Renal cortical epithelial cell (primary cell): ENCODE measurements at places on chromosomes 12 and 14. TPM values are rescaled to one million over a fixed set of nuclear protein-coding genes. Genes with fewer than 3 reads are reported as not detected.

GRCh38 chr12:13839365-13840336, 141.8 kb downstream of the GRIN2B start:
- DNase-seq = peak; percentile 44

The OR4E2 gene
- not detected in 2 replicates for total RNA-seq

DNA sequence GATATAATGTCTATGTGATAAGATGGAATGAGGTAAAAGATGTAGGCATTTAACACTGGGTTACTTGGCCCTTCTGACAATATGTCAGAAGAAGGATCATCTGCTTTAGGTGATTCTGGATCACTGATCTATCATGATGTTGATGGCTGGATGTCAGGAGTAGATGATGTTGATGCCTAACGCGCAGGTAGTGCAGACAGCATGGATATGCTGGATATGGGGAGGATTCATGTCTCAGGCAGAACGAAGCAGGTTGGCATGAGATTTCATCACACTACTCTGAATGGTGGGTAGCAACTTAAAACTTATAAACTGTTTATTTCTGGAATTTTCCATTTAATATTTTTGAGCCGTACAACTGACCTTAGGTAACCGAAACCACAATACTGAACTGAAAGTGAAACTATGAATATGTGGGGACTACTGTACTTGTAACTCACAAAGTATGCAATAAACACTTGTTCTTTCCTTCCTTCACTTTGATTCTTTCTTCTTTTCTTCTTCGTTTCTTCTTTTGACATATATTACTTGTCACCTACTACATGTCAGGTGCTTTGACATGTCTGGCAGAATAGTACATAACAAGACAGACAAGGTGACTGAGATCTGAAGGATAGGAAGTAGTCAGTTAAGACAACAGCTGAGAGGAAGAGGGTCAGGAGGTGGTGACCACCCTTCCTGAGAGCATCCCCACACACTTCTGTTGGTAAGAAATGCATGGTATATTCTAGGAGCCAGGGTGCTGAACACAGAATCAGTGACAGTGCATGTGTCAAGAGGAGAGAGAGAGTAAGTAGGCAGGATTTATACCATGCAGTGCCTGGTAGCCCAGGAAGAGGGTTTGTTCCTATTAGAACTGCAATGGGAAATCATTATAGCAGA, 238.8 kb downstream of the PPFIA2 start:
- DNase-seq = peak; percentile 8

- DNase-seq = no peak
Measured at GRCh38 chr12:54502485-54502884, 4.9 kb downstream of the NCKAP1L start.

- no peak for DNase-seq
Measured at GRCh38 chr14:102238131-102238530, 66.8 kb downstream of the MOK start.
